ENCODE measurements at places on chromosomes 16 and 17.

DNA sequence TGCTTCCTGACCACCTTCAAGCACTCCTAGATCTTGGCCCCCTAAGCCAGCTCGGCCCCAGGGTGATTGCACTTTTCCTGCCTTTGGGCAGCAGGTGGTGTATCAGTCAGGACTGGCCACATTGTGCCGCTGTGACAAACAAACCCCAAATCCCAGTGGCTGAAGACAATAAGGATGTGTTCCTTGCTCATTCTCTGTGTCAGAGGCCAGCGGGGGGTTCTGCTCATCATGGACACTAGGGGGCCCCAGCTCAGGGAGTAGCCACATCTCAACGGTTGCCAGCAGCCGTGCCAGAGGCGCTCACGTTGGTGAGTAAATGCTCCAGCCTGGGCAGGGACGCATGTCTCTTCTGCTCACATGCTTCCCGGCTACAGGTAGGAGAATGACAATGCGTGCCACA is 60.4 kb downstream of the ZDHHC7 start:
- DNase-seq, result peak; percentile 65

GRCh38 chr17:75006653-75007052 is 5.8 kb upstream of the MRPL58 start:
- DNase-seq, result peak; percentile 54

DNA sequence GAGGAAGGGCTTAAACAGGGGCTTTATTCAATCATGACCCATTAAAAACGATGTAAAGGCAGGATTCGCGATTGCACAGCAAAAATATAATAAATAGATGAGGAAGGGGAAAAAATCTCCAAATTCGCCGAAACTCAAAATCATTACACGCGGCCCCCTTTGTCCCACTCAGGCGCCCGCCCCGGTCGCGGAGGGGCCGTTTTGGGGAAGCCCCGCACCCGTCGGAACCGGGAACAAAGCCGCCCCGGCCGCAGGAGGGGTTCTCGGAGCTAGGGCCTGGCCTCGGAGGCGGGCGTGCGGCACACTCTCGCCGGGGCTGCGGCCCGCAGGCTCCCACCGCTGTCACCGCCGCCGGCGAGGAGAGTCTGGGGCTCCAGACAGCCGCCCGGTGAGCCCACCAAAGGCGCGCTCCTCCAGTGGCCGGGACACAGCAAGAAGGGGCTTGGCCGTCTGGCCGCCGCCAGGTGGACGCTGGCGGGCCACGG is 521 bp downstream of the C16orf87 start:
- peak; percentile 60 for DNase-seq

GRCh38 chr17:50060951-50061712 is 5.2 kb downstream of the ITGA3 start:
- DNase-seq, result no peak

DNA sequence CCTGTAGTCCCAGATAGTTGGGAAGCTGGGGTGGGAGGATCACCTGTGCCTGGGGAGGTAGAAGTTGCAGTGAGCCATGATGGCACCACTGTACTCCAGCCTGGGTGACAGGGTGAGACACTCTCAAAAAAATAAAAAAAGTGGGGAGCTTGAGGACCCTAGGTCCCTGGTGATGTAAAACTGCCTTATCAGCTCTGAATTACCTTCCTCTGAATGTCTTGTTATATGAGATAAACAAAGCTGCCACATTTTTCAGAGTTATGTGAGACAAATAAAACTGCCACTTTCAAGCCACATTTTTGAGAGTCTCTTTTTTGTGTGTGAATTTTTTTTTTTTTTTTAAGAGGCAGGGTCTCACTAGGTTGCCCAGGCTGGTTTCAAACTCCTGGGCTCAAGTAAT is 32.0 kb upstream of the B4GALNT2 start:
- DNase-seq, result no peak

GRCh38 chr17:51435641-51436091 is 175.3 kb downstream of the UTP18 start:
- peak; percentile 83 for DNase-seq

DNA sequence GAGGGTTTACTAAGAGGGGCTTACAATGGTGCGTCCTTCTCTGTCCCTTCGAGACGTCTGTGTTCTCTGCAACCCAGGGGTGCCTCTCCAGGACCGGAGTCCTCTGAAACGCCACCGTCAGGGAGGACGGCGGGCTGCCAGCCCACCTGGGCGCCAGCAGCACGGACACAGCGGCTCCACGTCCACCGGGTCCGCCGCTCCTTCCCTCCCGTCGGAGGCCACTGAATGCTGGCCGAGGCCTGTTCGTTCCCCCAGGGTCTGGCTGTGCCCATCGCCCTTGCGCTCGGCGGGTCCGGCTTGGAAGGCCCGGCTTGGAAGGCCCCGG is 403 bp downstream of the TEPSIN start:
- no peak for DNase-seq

DNA sequence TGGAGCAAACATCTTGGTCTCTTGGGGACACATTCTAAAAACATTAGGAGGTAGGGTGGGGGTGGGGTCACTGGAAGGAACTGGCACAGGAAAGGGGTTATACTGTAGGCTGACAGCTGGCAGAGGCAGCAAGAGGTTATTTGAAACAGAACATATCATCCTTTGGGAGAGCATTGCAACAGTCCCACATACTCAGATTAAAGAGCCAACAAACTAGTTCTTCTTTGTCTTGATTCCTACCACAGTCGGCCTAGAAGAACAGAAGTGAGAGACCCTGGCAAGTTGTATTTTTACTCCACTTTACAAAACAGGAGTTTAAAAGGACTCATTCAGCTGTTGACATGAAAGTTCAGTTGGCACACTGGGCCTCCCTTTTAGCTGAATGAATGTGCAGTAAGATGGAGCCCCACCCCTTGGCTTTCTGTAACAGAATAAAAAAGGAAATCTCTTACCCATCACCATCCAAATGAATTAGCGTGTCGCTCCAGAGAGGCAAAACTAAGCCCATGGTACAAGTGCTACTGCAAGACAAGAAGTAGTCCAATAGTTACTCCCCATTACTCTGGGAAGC is 54.6 kb upstream of the CORO6 start:
- DNase-seq, result peak; percentile 18

GRCh38 chr16:55908641-55909040 is 33.5 kb upstream of the CES5A start:
- DNase-seq, result no peak

- DNase-seq, result no peak
These were observed 41.6 kb downstream of the DCAKD start for GRCh38 chr17:45009676-45010467.

- no peak for DNase-seq
These were observed 7.9 kb downstream of the ACLY start for GRCh38 chr17:41910701-41911391.

DNA sequence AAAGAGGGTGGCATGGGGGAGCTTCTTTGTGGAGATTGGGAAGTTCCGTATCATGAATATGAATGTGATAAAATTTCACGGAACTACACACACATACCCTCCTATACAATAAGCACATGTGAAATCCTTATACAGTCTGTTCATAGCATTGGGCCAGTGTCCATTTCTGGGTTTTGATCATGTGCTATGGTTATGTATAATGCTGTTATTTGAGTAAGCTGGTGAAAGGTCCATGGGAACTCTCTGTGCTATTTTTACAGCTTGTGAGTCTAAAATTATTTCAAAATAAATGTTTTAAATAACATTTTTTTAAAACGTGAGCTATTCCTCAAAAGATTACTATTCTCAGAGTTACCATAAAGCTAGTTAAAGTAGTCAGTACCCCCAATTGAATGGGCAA is 205.2 kb upstream of the CACNG5 start:
- no peak for DNase-seq

DNA sequence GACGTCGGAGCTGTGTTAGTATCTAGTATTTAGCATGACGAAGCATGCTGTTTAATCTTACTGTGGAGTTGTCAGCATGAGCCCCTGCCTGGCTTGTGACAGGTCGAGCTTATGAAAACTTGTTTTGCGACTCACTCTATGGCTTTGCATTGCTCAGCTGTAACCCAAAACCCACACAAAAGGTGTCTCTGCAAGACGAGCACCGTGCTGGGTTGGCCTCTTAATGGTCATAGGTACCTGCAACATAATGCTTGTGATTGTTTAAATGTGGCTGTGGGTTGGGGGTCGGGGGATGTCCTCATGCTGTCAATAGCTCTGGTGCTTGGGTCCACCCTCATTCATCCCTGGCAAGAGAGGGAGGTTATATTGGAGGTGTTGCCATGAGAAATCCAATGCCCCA is 5.4 kb downstream of the NTN1 start:
- no peak for DNase-seq

DNA sequence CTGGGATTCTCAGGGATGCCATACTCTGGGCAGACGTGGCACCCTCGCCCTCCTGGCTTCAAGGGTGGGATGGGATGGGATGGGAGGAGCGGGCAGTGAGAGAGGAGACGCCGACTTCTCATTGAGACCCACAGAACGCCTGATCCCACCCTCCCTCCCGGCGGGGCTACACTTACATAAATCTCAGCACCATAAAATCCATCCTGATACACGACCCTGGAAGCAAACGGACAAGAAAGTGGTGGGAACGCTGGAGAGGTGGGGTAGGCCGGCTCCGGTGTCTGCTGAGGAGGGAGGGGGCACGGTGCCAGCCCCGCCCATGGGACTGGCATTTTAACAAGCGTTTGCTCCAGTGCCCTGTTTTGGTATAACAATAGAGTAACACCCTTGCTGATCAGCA is 21.9 kb downstream of the ENGASE start:
- DNase-seq, result no peak

- no peak for DNase-seq
These were observed 37.2 kb upstream of the RGS9 start for GRCh38 chr17:65099941-65100315.

GRCh38 chr17:68385490-68386215 is 71.6 kb downstream of the WIPI1 start:
- no peak for DNase-seq

- DNase-seq, result peak; percentile 67
These were observed 20.9 kb upstream of the CLEC18A start for GRCh38 chr16:69930117-69930776.

DNA sequence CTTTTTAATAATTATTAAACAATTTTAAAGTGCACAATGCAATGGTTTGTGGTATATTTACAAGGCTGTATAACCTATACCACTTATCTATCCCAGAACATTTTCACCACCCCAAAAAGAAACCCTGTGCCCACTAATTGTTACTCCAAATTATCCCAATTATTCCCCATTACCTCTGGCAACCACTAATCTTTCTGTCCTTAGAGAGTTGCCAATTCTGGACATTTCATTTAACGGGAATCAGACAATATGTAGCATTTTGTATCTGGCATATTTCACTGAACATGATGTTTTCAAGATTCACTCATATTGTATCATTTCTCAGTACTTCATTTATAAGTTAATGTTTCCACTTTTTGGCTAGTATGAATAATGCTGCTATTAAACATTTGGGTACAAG is 103.1 kb upstream of the NACA2 start:
- DNase-seq, result no peak

DNA sequence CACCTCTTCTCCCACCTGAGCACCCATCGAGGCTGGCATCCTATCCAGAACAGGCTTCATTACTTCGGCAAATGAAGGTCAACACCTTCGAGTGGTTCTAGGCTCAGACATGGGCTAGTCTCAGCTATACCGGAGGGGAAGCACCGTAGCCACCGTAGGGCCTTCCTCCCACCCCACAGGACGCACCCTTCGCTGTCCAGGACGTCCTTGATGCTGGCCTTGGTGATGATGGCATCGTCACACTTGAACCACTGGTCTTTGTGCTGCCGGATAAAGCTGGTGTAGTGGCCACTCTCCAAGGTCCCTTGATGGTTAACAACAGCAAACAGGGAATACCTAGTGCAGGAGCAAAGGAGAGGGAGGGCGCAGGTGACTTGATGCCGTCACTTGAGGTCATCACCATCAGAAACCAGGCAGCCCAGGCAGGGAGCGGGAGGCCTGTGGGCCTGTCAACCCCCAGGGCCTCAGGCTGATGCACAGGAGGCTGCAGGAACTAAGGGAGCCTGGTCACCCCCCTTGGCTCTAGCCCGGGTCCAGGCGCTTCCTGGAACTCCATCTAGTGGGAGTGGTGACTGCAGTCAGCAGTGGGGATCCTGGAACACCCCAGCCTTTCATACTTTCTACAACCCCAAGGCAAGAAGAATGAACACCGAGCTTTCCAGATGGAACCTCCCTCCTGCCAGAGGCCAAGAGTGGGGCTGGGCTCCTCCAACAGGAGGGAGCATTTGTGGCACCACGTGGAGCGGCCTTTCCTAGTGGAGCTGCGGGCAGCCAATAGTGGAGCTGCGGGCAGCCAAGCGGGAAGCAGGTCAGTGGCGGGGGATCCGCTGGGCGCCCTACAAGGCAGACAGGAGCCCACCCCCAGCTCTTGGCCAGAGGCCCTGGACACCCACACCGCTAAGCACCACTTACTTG is 38.5 kb downstream of the USP22 start:
- DNase-seq, result no peak

DNA sequence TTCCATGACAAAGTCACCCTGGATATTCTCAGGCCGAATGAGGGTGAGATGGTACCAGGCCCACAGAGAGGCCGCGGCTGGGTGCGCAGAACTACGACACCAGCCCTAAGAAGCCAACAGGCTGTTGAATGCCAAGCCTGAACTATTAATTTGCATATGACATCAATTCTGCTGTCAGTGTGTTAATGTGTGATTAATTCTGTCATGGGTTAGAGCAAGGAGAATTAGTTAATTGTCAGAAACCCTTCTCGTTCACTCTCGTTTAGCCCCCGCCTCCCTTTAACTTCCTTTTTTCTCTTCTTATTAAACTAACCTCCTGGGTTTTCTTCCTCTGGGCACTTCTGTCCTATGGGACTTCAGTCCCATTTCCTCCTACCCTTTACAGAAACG is 123.4 kb downstream of the ZFHX3 start:
- peak; percentile 33 for DNase-seq

DNA sequence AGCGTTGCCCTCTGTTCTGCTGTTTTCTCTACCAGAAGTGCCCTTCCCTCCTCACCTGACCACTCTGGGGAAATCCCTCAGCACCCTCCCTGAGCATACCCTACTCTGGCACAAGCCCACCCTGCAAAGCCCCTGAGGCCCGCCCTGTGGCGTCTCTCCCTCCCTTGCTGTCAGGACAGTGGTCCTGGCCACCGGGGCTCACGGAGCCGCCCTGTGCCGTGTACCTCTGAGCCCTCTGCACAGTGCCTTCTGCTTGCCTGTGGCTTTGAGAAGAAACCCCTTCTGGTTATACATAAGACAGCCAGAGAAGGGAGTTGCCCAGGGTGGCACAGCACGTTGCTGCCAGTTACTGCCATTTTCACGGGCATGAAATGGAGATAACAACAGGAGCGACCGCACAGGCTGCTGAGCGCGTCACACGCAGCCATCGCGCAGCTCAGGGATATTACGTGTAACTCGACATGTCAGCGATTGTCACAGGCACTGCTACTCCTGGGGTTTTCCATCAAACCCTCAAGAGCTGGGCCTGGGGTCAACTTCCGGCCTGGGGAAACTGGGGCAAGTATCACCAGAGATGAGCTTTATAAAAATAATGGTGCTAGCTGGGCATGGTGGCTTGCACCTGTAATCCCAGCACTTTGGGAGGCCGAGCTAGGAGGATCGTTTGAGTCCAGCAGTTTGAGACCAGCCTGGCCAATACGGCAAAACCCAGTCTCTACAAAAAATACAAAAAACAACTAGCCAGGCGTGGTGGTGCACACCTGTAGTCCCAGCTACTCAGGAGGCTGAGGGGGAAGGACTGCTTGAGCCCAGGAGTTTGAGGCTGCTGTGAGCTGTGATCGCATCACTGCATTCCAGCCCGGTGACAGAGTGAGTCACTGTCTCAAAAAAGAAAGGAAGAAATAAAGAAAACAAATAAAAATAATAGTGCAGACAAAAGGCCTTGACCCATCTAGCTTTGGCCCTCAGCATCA is 14.8 kb downstream of the SCGB1C2 start:
- DNase-seq, result no peak

All from NB4 (cell line).